Cardiac ventricle fibroblast (primary cell): ENCODE measurements at places on chromosomes 5 and 9. TPM values are rescaled to one million over a fixed set of nuclear protein-coding genes. Genes with fewer than 3 reads are reported as not detected.

The PRSS3 gene
- total RNA-seq: 2.7 and 3.3 TPM in 2 replicates

The PCDHA4 gene
- 0.24 and 0.31 TPM in 2 replicates for total RNA-seq

The PTPA gene
- 59.8 and 61.5 TPM in 2 replicates for total RNA-seq

The KCNIP1 gene
- total RNA-seq: not detected in 2 replicates

The INSL4 gene
- not detected in 2 replicates for total RNA-seq

The GNA14 gene
- 2.2 and 3.0 TPM in 2 replicates for total RNA-seq
